ENCODE measurements at places on chromosomes 2 and 18.
A peak's percentile ranks its signal among the peaks of the same experiment; 100 is the strongest.

- no peak for DNase-seq
Observed at GRCh38 chr2:31762085-31762484, 181.3 kb upstream of the SRD5A2 start.

- no peak for DNase-seq
Observed at GRCh38 chr18:37550118-37550875, 15.3 kb downstream of the CELF4 start.

GRCh38 chr2:29113027-29113686 is 2.1 kb upstream of the CLIP4 start:
- no peak for DNase-seq

DNA sequence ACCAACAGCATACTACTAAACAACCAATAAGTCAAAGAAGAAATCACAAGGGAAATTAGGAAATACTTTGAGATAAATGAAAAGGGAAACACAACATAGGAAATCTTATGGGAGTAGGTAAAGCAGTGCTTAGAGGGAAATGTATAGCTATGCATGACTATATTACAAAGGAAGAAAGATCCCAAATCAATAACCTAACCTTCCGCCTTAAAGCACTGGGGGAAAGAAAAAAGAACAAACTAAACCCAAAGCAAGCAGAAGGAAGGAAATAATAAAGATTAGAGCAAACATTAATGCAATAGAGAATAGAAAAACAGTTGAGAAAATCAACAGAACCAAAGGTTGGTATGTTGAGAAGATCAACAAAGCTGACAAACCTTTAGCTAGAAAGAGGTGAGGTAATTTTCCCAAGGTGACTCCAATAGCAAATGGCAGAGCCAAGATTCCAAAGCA is 49.9 kb downstream of the DDX1 start:
- DNase-seq: no peak

DNA sequence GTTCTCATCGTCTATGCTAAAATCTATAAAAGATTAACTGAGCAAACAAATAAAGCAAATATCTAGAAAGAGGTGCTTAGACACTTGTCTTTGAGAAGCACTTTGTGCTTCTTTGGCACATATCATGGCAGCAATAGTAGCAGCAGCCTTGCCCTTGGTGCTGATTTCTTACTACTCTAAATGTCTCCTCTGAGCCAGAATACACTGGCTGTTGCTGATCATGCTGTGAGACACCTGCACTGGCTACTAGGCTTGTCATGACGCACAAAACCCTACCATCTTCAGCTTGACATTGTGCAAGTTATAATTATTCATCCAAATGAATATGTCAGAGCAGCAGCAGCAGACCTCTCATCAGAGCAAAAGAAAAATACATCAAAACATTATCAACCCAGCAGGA is 46.7 kb downstream of the FANCL start:
- DNase-seq: no peak

DNA sequence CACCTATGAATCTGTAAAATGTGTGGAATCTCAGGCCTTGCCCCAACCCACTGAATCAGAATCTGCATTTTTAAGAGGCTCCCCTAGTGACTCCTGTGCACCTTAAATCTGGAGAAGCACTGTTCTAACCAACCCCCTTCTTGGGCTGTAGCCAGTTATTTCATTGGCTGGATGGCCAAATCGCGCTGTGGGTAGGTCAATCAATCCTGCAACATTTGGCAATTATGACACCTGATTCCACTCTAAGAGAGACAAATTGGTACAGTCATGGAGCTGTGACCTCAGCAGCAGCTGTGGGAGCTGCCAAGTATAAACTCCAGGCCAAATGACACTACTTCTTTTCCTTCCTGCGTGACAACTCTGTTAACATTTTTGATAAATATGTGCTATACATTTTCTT is 208.7 kb downstream of the CLIP4 start:
- no peak for DNase-seq

GRCh38 chr2:64958556-64958955 is 30.6 kb upstream of the SLC1A4 start:
- no peak for DNase-seq

DNA sequence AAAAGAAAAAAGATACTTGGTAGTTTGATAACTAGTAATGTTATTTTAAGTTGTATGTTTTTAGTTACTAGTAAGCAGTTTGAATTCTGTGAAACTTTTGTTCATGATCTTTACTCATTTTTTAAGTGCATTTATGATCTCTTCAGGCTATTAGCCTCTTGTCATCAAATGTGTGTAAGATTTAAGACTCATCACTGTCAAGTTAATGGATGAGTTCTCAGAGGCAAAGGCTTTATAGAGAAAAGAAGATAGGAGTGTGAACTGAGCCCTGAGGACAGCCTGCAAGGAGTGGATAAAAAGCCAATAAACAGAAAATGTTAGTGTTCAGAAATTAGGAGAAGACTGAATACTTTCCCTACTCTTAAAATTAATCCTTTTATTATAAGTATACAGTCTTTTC is 13.5 kb downstream of the NDUFV2 start:
- no peak for DNase-seq

GRCh38 chr2:241769819-241770184 is 6.8 kb upstream of the GAL3ST2 start:
- no peak for DNase-seq

- DNase-seq: no peak
Observed at GRCh38 chr18:48698707-48699106, 159.9 kb downstream of the CTIF start.

DNA sequence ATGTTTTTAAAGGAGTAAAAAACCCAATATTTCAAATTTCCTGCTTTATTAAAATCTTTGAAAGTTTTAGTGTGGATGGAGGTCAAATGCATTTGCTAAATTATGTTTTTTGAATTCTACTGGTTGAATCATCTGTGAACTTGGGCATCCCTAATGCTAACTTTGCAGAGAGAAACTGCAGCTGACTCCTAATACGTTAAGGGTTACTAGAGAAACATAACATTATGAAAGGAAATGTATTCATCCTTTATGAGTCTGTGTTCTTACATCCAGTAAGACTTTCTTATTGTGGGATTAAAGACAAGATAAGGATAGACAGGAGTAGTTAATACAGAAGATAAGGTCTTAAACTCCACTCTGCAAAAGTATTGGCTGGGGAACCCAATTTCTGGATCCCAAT is 140.6 kb downstream of the FAM124B start:
- DNase-seq: no peak

GRCh38 chr2:97720746-97721145 is 7.4 kb downstream of the ZAP70 start:
- DNase-seq: no peak

DNA sequence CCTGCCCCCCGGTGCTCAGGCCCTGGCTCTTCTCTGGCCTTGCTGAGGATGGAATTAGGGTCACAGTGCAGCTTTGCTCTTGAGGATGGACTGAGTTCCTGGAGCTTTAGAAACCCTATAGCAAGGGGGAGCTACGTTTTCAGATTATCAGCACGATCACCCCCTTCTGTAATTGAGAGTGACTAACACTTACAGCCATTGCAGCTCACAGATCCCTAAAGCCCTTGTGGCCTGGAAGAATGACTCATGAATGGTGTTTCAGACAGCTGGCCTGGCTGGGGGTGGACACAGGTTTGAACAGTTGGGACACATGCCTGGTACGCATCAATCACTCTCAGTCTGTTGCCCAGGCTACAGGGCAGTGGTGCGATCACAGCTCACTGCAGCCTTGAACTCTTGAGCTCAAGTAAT is 79.7 kb upstream of the IGFBP5 start:
- no peak for DNase-seq

DNA sequence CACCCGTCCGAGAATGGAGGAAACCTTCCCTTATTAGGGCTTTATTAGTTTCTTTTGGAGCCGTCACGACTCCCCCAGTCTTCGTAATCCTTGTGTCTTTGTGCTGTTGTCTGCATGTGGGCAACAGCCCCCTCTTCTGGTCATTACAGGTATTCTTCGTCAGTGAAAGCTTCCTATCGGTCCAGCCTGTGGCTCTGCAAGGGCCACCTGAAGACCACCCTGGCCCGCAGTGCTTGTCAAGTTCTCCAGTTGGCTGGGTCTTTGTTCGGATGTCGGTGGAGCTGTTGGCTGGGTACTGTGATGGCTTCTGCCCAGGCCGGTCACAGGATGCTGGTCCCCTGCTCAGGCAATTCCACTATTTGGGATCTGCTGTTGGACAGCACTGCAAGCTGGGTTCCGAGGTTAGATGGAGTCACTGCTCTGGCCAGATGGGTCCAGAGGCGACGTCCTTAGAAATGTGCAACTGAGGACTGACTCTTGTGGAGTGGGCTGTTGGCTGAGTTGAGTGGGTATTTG is 19.2 kb downstream of the E2F6 start:
- DNase-seq: peak; percentile 47

GRCh38 chr2:191234376-191234775 is 10.8 kb upstream of the MYO1B start:
- no peak for DNase-seq

- DNase-seq: peak; percentile 61
Observed at GRCh38 chr2:9739531-9739964, 103.7 kb upstream of the TAF1B start.

GRCh38 chr2:233094614-233095013 is 34.5 kb downstream of the INPP5D start:
- no peak for DNase-seq

DNA sequence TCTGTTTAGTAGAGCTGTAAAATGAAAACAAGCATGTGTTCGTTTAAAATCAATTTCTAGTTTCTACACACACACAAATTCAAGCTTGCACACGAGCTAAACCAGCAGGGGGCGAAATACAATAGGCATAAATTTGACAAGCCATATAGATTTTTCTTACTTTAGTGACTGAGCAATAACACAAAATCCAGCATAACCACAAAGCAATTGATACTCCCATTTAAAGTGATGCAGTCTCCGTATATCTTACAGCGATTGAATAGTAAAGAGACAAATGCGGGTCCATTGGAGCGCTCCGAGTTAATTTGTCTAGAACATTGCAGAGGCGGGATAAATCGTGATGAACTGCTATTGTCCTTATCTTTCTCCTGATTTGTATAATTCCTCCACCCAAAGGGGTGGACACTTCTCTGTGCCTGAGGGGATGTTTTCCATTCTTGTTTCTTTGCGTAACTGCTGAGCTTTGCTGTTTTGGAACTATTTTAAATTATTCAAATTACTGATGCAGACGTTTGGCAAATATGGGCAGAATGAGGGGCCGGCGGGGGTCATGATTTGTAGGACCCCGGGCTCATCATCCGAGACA is 1.2 kb upstream of the AFTPH start:
- peak; percentile 74 for DNase-seq

DNA sequence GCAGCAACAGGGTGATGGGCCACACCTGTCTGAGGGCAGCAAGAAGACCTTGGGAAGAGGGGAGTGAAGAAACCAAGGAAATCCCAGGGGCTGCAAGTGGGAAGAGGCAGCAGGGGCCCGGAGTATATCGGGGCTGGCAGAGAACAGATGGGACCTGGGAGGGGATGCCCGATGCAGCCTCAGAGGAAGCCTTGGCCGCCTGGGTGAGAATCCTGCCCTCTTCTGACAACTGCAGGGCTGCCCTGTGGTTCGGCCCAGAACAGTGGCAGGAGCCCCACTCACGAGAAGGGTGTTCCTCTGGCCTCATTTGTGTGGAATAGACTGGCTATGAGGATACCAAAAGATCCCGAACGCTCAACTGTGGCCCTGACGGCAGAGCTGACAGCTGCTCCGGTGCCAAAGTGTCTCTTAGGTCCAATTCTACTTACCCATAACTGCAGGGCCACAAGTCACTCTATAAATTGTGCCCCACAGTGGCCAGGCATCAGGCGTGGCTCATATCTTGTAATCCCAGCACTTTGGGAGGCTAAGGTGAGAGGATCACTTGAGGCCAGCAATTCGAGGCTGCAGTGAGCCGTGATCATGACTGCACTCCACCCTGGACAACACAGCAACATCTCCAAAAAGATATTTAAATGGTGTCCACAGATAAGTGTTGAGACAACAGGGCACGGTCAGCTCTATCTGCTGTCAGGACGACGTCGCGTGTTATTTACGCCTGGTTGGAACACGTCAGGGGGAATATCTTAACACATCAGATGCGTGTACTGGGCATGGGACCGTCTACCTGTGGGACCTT is 23.6 kb upstream of the ID2 start:
- DNase-seq: no peak

- DNase-seq: no peak
Observed at GRCh38 chr18:77162580-77162979, 30.0 kb upstream of the MBP start.

DNA sequence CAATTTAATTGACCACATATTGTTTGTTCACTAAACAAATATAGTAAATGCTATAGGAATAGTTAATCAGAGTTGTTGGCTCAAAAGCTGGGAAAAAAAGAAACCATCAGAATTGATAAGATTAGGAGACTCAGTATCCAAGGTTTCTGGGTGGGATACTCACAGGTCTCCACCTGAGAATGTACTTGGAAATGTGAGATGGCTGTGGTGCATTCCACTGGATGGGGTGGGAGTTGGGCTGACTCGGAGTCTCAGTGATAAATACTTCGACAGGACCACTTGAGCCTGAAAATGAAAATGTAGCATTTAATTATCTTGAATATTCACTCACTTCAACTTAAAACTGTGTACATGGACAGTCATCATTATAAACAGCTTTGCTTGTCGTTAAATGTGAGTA is 21.2 kb downstream of the FN1 start:
- DNase-seq: no peak

- DNase-seq: no peak
Observed at GRCh38 chr2:147232225-147232669, 612.6 kb upstream of the ACVR2A start.

DNA sequence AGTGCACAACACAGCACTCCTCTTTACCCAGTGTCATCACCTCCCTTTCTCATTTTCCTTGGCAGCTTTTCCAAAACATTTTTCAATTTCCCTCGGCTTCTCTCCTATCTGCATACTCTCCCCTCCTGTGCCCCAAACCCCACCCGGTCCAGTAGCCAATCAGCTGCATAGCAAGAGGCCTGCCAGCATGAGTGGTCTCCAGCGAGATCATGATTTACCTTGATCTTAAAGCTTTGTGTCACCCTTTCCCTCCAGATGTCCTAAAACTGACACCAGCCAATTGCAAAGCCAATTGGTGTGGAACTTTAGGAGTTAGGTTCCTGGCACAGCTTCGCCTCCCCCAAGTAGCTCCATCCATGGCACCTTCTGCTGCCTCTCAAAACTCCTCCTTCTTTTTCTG is 45.2 kb upstream of the SH3RF3 start:
- DNase-seq: no peak

DNA sequence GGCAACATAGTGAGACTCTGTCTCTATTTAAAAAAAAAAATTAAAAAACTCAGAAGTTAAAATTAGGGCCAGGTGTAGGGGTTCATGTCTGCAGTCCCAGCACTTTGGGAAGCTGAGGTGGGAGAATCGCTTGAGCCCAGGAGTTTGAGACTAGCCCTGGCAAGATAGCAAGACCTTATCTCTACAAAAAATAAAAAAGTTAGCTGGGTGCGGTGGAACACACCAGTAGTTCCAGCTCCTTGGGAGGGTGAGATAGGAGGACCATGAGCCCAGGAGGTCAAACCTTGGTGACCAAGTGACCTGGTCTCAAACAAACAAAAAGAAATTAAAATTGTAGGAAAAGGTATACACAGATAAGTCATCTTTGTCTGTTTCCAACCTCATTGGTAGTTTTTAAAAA is 11.3 kb downstream of the TTLL4 start:
- DNase-seq: no peak

- no peak for DNase-seq
Observed at GRCh38 chr2:16215902-16216557, 275.7 kb downstream of the MYCN start.

Measured in CD4-positive, alpha-beta T cell treated with Interleukin-1 beta for 1 hour (primary cell).